G401 (cell line): ENCODE measurements at places on chromosomes 12 and 14. TPM values are rescaled to one million over a fixed set of nuclear protein-coding genes. Genes with fewer than 3 reads are reported as not detected.

- DNase-seq, result peak; percentile 44
Measured at GRCh38 chr12:122116707-122117535, 38.4 kb downstream of the MLXIP start.

DNA sequence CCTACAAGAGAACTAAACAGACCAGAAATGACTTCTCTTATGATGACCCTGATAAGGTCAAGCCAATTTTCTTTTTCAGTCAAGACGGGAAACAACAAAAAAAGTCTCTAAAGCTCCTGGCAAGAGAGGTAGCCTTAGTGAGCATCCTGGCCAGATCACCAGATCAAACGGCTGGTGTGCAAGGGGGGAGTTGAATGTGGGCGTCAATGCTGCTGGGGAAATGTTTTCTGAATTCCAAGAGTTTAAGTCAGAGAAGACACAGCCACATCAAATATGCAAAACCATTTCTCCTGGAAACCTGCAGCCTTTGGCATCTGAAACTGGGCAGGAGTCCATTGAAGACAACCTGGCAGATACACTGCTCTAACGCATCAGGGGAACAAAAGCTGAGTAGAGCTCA is 16.0 kb upstream of the SELPLG start:
- DNase-seq, result peak; percentile 70

- DNase-seq, result no peak
Measured at GRCh38 chr12:89497005-89497404, 27.6 kb downstream of the GALNT4 start.

The GRIP1 gene
- 0.27 TPM in 1 of 2 replicates, not detected in the other for total RNA-seq

The TMPO gene
- total RNA-seq, result 186 and 272 TPM in 2 replicates

DNA sequence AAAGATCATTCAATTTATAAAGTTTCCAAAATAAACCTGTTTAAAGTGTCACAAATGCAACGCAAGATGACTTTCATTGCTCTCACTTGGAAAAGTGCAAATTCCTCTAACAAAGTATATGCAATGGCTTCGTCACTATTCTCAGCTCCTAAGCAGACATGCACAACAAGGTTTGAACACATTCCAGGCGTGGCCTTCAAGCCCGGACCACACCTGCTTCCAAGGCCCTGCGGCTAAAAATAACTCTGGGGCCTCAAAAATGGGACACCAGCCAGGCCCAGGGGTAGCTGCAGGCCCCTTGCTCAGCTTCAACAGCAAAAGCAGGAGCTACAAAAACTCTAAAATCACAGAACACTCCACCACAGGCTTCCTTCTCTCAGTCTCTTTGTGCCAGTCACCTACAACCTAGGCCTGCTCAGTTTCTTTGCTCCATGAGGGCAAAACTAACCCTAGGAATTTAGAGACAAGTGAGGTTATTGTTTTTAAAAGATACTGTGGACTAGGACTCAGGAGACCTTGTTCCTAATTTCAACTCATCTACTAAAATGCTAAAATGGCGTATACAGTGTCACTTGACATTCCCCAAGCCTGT is 29.3 kb downstream of the DUSP16 start:
- DNase-seq, result peak; percentile 67

GRCh38 chr12:126752021-126752420 is 1514.9 kb upstream of the TMEM132C start:
- no peak for DNase-seq

The LRIG3 gene
- 0.58 and 0.74 TPM in 2 replicates for total RNA-seq

The KRT7 gene
- total RNA-seq, result 0.49 TPM in 1 of 2 replicates, not detected in the other

- no peak for DNase-seq
Measured at GRCh38 chr14:85444635-85445034, 85.3 kb upstream of the FLRT2 start.

DNA sequence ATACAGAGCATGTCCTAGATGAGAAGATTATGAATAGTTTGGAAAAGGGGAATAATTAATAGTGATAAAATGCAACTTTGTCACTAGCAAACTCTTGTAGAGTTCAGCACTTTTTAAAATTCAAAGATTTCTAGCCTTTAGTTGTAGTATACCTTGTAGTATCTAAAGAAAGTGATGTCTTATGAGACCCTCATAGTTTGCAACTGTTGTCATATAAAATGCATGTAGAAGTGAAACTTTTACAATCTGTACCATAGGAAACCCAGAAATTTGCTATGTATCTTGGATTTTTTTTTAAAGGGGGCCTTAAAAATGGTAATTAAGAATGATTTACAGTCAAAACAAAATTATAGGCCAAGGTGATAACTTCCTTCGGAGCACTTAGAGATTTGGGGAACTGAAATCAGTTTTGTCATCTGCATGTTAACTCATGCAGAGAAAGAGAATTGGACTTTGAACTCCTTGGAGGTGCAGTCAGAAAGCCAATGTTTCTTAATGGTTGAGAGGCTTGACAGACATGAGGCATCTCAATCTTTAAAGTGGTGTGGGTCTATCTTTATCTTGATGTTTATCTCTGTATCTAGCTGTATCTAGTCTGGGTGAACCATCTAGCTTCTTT is 1.3 kb downstream of the LRRK2 start:
- peak; percentile 18 for DNase-seq
